ENCODE measurements at places on chromosomes 2 and 18. TPM values are rescaled to one million over a fixed set of nuclear protein-coding genes. Genes with fewer than 3 reads are reported as not detected.
A peak's percentile ranks its signal among the peaks of the same experiment; 100 is the strongest.

The FAM228A gene
- total RNA-seq, result 0.70 TPM

GRCh38 chr2:227479865-227480475, 8.0 kb downstream of the AGFG1 start:
- DNase-seq, result no peak

- no peak for DNase-seq
Measured at GRCh38 chr2:239803766-239804115, 221.4 kb downstream of the NDUFA10 start.

- peak; percentile 65 for DNase-seq
Measured at GRCh38 chr18:3585656-3586509, 135.9 kb downstream of the TGIF1 start.

DNA sequence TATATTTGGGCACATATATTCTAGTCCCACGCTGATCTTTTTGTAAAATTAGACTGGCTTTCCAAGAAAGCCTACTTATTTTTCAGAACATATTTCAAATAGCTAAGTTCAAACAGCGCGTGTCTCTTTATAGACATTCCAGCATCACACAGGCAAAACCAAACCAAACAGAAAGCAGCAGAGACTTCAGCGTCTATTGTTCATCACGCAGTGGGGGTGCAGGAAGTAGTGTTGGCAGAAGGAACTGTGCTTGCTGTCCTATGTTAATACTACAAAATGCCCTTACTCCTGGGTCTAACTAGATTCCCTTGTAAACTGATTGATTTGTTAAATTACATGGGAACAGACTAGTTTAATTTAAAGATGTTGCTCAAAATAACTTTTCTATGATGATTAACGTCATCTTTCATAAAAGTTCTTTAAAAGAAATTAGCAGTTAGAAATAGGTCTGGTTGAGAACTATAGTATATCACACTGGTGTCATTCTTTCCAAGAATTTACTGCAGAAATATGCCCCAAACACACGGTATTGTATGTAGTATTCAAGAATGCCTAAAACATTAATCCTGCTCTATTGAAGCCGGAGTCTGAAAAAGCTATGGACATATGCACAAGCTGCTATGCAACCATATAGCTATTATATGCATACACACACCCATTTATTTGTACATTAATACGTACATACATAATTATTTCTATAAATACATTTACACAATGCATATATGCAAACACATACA, 436.3 kb downstream of the CBLN2 start:
- DNase-seq, result no peak

DNA sequence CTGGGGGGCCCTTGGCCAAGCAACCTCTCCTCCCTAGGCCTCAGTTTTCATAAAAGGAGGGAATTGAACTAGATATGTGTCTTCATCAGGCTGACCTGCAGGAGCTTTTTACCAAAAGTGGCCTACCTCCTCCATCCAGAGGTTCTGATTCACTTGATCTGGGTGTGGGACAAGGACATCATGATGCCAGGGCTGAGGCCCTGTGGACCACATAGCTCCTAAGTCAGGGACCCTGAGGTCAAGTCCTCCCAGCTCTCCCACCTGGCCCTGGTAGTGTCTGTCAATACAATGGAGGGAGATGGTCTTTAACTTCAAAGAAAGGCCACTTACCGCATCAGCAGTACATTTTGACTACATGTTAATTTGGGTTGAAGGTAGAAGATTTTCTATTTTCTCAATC, 10.4 kb downstream of the IL1RN start:
- DNase-seq, result no peak

- DNase-seq, result no peak
Measured at GRCh38 chr2:232981767-232982360, 31.2 kb downstream of the NGEF start.

DNA sequence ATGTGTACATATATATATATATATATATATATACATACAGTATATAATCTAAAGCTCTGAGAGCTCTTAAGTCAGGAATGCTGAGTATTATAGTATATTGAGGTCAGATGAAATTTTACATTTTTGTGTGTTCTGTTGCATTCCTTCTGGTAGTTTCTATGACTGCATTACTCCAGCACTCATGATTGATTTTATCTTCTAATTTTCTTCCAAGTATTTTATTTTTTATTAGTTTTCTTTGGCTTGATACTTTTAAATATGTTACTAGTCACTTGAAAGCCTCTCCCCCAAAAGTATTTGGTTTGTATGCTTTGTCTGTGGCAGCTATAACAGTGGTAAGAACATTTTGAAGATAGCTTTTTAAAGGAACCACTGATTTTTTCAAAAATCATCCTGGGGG, 25.0 kb downstream of the METTL21A start:
- no peak for DNase-seq

- DNase-seq, result no peak
Measured at GRCh38 chr18:74283646-74284045, 8.1 kb downstream of the CYB5A start.

DNA sequence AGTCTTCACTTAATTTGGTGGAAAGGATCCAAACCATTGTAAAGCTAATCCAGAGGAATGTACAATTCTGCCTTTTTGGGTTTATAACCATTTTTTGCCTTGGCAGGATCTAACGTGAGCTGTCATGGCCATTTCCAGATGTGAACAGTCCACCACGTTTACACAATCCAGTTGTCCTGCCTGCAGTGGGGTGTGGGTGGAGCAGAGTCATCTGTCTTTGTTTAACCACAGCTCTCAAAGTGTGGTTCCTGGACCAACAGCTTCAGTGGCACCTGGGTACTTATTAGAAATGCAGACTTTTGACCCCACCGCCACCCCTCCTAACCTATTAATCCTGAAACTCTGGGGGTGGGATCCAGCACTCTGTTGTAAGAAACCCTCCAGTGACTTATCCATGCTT, 35.9 kb downstream of the FHOD3 start:
- DNase-seq, result no peak

Data from T-cell (primary cell).